Stimulated activated CD4-positive, alpha-beta T cell treated with anti-CD3 and anti-CD28 coated beads, Interleukin-2, amount 100 ng/mL, for 4 hours (primary cell): ENCODE measurements at places on chromosomes 16 and 17.
A peak's percentile ranks its signal among the peaks of the same experiment; 100 is the strongest.

- DNase-seq: no peak
Measured at GRCh38 chr17:73835605-73836004, 191.4 kb upstream of the SDK2 start.

- no peak for DNase-seq
Measured at GRCh38 chr16:75109732-75110243, 6.8 kb downstream of the LDHD start.

DNA sequence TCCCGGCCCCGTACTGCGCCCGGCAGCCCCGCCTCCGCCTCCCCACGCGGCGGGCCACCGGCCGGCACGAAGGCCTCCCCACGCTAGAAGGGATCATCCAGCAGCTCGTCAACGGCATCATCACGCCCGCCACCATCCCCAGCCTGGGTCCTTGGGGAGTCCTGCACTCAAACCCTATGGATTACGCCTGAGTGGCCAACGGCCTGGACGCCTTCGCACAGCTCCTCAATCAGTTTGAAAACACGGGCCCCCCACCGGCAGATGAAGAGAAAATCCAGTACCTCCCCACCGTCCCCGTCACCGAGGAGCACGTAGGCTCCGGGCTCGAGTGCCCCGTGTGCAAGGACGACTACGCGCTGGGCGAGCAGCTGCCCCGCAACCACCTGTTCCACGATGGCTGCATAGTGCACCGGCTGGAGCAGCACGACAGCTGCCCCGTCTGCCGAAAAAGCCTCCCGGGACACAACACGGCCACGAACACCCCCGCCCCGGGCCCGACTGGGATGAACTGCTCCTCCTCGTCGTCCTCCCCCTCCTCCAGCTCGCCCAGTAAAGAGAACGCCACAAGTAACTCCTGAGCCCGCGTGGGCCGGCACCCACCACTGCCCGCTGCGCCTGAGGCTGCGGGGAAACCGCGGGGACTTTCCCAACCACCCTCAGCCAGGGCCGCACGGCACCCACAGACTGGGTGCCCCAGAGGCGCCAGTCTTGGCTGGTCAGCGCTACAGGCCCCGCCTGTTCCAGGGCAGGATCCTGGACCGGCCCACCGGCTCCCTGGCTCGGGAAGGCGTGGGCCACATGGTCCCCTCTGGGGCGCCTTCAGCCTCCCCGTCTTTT is 39.0 kb upstream of the AKAP1 start:
- peak; percentile 12 for DNase-seq

- no peak for DNase-seq
Measured at GRCh38 chr16:35745821-35746248, 2286.4 kb downstream of the TP53TG3F start.

DNA sequence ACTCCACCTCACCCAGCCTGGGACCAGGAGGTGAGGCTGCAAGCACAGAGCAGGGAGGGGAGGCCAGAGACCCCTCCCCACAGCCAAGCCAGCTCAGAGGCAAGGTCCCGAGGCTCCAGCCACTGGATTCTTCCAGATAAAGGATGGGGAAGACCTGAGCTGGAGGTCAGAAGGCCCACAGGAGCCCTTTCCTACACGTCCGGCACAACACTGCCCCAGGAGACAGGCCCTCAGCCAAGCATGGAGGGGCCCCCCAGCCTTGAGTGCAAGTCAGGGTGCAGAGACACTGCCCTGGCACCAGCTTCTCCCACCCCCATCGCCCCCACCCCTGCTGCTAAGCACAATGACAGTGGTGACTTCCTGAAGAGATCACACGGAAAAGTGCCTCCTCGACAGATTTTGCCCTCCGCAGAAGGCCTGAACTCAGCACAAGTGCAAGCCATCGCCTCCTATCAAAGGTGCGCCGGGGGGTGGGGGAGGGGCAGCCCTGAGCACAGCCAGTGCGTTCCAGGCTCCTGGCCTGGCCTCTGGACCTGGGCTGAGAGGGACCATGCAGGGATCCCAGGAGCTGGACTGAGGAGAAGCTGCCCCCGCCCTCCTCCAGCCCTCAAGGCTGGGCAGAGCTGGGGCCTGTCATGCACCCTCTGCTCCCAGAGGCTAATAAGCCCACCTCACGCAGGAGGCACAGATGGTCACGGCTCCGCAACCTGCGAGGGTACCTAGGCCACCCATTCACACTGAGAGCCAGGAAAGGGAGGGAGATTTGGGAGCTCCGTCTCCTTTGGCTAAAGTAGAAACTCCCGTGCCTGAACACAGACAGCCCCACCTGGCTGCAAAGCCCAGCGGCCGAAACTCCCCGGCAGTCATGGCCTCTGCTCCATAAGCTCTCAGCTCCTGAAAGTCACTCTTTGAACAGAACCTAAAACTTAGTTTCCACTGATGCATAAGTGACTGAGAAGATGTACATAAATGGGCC is 2.7 kb downstream of the MAFG start:
- DNase-seq: no peak

GRCh38 chr17:43090022-43090421 is 35.1 kb downstream of the BRCA1 start:
- DNase-seq: no peak

DNA sequence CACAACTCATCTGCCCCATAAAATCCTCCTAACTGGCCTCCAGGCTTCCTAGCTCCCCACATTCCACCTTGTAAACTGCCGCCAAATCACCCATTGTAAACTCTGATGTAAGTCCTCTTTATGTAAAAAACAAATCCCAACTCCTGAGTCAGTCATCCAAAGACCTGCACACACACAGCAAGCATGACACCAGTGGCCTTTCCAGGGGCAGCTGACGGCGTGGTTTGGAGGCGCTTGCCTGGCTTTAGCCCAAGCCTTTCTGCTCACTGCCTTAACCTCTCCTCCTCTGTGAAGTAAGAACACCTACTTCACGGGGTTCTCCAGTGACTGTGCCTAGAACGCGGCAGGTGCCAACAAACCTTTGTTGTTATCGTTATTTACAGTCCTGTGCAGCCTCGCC is 14.0 kb downstream of the UBE2O start:
- DNase-seq: no peak

- peak; percentile 77 for DNase-seq
Measured at GRCh38 chr16:57042157-57043111, 49.9 kb upstream of the CPNE2 start.

DNA sequence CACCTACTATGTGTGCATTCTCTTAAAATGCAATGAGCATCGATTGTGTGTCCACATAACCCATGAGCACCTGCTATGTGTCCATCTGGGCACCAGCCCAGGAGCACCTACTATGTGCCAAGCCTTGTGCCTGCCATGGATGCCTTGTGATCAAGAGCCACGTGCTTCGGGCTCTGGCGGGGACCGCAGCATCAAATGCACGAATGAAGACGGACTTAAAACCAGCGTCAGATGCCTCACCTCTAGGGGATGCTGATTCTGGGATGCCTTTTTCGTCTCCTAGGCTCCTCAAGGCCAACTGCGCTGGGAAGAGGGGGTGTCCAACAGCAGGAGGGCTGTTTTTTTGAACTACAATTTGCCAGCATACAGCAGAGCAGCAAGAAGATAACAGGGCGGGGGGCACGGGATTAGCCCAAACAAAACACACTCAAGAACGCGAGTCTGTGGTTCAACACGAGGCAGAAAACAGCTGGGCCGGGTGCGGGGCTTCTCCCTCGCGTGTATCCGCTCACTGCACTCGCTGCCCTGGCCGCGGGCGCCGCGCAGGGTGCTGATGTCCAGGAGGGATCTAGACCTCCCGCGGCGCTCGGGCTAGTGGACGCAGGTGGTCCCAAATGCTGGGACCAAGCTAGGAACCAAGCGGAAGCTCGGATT is 1.2 kb upstream of the GLIS2 start:
- DNase-seq: no peak

DNA sequence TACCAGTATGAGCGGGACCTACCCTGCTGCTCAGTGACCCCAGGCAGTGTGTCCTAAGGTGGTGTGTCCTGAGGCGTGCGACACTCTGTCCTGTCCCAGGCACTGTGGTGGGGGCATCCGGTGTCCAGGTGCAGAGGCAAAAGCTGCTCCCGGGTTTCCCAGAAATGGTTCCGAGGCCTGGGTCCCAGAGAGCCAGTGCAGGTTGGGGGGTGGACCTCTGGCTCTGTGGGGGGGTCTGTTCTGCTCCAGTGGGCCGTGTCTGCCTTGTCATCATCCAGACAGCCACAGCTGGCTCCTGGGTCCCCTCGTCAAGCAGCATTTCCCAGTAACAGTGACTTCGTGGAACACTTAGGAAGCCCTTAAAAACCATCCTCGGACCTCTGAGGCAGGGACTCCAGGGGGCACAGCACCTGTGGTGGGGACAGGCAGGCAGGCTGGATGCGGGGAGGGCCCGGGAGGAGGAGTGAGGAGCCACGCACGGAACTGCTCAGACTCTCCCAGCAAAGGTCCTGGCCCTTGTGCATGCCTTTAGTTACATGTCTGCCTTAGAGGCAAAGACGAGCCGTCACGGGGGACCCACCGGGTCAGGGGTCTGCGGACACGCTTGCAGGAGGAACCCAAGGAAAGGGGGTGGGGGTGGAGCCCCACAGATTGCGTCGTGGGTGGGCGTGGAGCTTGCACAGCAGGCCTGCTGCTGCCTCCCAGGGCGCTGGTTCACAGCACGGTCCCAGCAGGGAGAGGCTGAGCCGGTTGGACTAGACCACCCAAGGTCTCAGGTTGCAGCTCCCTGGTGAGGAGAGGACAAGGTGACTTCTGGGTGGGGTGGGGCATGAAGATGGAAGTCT is 5.6 kb downstream of the SLC16A3 start:
- DNase-seq: no peak

DNA sequence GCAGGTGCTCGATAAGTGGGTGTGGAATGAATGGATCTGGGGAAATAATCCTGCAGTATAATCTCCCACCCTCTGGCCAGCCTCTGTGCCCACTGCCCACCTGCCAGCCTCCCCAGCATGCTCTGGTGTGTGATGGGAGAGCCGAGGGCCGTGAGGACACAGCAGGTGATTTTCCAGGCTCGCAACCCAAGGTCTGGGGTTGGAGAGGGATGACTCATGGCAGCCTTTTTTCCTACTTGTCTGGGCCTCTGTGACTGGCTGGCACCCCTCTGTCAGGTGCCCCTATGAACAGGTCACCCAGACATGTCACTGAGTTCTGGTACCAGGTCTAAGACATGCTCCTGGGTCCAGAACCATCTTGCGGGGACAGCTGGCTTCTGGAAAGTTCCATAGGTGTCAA is 385.7 kb upstream of the TNRC6C start:
- DNase-seq: no peak

GRCh38 chr16:65796481-65796880 is 570.0 kb upstream of the CDH5 start:
- DNase-seq: no peak

GRCh38 chr16:66926961-66927436 is 1.7 kb upstream of the RRAD start:
- DNase-seq: no peak

DNA sequence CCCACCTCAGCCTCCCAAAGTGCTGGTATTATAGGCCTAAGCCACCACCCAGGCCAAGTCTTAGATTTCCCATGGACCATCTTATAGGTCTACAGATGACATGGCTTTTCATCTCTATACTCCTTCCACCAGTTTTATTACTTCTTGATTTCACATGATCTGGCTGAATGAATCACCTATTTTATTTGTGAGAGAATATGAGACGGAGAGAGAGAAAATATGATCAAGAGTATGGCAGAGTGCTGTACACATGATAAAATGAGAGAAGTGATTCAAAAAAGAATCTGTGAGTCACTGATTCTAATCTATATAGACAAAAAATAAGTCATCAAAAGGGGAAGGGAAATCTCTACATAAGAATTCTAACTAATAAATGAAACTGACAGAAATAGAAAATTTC is 13.7 kb downstream of the ACSM1 start:
- DNase-seq: no peak

DNA sequence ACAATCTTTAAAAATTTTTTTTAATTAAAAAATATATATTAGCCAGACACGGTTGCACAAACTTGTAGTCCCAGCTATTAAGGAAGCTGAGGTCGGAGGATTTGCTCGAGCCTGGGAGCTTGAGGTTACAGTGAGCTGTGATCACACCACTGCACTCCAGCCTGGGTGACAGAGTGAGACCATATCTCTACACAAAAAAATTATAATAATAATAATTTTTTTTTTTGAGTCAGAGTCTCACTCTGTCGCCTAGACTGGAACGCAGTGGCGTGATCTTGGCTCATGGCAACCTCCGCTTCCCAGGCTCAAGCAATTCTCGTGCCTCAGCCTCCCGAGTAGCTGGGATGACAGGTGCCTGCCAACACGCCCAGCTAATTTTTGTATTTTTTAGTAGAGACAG is 23.8 kb downstream of the LITAF start:
- no peak for DNase-seq

- no peak for DNase-seq
Measured at GRCh38 chr16:11669380-11670146, 1.3 kb downstream of the SNN start.

DNA sequence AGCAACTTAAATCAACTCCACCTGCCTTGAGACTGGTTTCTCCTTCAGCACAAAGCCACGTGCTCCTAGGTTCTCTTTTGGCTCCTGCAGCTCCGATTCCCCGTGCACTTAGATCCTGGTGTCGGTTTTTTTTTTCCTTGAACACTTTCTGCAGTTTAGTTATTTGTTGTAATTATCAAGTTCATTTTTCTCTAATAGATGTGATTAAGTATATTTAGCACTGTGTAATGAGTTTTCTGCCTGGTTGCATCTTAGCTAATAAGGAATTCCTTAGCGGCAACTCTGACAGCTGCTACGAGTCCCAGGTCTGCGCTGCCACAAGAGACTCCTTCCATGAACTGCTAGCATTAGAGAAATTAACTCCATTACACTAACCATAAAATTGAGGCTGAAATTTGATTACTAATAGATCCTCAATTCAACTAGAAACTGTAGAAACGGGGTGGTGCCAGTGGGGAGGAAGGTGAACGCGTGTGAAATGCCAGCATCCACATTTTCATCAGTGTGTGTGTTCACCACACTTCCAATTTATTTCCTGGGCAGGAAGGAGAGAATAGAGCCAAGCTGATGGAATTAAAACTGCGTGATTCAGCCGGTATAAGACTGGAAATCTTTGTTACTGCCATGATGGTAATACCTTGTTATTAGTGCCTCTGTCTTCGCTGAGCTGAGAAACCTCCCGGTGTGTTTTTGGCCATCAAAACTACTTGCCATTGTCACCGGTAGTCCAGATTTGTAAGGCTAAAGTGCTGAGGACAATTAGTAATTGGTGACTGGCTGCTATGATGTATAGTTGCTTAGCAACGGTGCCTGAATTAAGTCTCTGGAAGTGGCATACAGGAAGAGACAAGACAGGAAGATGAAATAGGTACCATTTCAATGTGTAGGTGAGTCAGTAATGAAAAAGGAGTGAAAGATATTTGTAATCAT is 232.4 kb downstream of the IRX3 start:
- DNase-seq: no peak

DNA sequence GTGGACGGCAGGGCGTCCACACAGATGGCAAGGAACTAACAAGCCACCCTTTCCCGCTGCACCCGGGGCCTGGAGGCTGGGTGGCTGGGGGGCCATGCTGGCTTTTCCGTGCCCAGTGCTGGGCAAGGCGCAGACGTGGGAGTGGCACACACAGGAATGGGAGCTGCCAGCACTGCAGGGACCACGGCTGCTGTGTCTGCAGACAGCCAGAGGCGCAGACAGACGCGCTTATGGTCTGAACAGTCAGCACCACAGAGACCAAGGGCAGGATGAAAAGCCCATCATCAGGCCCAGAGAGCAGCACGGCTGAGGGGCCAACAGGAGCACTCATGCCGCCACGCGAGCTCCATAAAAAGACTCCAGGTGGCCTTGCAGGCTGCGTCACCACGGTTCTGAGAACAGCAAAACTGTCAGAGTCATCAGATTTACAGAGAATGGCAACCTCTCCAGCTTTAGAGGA is 24.0 kb downstream of the PDIA2 start:
- no peak for DNase-seq
